ENCODE measurements at places on chromosomes 7 and 10.

DNA sequence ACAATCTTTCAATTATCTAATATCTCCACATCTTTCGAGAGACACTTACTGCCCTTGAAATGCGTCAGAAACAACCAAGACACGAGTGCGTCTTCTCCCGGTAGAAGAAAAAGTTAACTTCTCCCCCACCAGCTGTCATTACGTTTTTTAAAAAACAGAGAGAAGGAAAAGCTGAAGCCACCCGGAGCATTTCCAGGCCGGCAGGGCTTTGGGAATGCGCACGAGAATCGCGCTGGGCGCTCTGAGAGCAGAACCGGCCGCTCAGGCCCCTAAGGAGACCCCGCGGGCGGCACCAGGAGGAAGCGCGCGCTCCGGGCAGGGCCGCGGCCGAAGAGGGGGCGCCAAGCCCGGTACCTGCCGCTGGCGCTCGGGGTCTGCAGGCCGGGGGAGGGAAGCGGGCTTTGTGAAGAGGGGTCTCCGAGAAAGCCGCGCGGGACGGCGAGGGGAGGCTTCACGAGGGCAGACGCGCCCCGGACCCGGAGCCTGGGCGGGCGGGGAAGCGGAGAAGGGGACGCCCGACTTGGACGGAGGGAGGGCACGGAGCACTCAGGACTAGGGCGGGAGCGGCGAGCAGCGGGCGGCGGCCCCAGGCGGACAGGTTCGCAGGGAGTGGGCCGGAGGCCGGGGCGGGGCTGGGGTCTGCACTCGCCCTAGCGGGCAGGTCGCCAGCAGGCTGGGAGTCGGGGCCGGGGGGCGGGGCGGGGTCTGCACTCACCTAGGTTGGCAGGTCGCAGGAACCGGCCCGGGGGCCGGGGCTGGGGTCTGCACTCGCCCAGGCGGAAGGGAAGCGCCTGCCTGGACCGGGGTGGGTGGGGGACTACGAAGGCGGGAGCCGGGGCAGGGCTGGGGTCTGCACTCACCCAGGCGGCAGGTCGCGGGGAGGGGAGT, 932 bp downstream of the ESYT2 start:
- DNase-seq = peak; percentile 38

- DNase-seq = no peak
These were observed 54.9 kb downstream of the FAM171A1 start for GRCh38 chr10:15316145-15316544.

DNA sequence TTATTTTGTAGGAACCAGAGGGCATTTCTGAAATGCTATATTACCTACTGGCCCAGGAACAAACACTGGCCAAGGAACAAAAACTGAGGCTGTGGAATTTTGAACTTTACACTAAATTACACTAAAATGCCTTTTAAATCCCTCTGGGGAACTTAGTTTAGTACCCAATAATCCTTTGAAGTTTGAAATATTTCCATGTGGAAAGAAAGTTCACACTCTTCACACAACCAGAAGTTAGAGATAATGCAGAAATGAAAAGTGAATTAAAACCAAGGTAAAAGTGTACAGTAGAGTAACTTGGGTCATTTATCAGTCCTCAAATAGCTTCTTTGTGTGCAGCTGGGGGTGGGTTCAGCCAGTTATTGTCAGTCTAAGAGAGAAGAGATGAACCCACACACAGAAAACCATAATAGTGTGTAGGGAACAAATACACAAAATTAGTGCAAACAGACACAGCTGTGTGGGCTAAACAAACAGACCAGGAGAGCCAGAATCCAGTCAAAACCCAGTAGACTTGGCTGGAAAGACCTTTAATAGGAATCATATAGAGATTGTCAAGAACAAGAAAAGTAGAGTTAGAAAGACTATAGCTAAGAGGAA, 46.5 kb upstream of the DGKI start:
- no peak for DNase-seq

GRCh38 chr10:129730993-129731325, 233.1 kb downstream of the EBF3 start:
- no peak for DNase-seq

GRCh38 chr10:17138460-17139042, 8.9 kb upstream of the CUBN start:
- no peak for DNase-seq

DNA sequence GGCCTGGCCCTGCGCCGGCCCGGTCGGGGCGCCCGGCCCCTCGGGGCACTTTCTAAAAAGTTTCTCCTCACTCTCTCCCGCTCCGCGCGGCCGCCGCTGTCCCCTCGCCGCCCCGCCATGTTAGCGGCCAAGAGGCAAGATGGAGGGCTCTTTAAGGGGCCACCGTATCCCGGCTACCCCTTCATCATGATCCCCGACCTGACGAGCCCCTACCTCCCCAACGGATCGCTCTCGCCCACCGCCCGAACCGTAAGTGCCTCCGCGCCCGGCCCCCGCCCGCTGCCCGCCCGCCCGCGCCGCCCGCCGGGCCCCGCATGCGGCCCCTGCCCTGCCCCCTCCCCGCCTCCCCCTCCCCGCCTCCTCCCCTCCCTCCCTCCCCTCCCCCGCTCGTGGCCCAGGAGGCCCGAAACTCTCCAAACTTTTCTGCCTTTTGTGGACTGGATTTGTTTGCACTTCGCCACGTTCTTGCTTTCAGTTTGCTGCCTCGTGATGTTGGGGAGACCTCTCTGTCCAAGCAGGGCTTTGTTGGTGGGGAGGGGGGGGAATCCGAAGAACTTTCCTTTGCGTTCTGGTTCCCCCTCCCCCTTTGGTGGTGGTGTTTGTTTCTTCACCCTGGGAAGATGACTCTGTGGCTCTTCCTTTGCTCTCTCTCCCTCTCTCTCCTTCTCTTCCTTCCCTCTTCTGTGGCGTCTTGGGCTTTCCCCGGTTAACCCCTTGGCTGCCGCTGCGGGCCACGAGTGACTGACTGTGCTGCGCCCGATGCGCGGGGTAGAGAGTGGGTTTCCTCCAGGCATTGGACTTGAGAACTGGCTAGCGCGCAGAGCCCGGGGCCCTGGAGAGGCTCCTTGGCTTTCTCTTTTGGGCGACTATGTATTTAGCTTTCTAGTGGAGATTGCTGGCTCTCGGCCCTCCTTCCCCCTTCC, 1.6 kb downstream of the TCF7L2 start:
- peak; percentile 88 for DNase-seq

DNA sequence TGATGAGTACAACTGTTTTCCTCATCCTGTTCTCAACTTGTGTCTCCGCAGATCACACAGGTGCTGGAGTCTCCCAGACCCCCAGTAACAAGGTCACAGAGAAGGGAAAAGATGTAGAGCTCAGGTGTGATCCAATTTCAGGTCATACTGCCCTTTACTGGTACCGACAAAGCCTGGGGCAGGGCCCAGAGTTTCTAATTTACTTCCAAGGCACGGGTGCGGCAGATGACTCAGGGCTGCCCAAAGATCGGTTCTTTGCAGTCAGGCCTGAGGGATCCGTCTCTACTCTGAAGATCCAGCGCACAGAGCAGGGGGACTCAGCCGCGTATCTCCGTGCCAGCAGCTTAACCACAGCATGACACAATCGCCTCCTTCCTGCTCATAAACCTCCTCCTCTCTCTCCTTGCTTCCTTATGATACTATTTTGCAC, 126.7 kb upstream of the PRSS58 start:
- peak; percentile 96 for DNase-seq

GRCh38 chr7:91759205-91759863, 121.2 kb downstream of the MTERF1 start:
- DNase-seq = peak; percentile 33

DNA sequence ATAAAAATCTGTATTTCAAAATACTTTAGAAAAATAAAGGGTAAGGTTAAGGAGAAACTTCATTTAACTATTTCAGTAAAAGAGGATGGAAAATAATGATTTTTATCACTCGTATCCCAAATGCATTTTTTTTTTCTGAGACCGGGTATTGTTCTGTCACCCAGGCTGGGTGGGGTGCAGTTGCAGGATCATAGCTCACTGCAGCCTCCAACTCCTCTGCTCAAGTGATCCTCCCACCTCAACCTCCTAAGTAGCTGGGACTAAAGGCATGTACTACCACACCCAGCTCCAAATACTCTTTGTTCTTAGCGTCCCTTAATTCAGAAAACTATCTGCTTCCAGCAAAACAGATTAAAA, 11.8 kb downstream of the KMT2C start:
- no peak for DNase-seq

DNA sequence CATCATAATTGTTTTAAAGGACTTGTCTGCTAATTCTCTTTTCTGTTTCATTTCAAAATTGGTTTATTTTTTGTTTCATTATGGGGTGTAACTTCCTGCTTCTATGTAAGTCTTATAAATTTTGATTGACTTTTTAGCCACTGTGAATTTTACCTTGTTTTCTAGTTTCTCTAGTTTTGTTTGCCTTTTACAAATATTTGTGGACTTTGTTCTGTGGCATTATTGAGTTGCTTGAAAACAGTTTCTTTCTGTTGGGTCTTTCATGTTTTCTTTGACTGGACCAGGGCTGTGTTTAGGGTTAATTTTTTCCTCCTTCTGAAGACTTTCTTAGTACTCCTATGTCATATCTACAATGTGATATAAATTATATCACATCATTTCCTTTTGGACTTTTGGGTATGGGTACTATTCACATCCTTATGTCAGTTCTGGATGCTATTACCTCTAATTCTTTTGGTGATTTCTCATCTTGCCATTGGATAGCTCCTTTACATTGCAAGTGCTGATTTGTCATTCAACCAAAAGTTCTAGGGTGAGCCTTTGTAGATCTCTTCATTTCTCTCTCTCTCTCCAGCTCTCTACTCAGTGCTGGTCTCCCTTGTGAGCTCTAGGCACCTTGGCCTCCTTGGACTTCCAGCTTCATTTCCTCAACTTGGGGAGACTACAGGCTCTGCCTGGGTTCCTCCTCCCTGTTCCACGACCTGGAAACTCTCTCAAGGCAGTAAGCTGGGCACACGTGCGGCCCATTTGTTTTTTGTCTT, 36.9 kb downstream of the MLLT10 start:
- DNase-seq = no peak

DNA sequence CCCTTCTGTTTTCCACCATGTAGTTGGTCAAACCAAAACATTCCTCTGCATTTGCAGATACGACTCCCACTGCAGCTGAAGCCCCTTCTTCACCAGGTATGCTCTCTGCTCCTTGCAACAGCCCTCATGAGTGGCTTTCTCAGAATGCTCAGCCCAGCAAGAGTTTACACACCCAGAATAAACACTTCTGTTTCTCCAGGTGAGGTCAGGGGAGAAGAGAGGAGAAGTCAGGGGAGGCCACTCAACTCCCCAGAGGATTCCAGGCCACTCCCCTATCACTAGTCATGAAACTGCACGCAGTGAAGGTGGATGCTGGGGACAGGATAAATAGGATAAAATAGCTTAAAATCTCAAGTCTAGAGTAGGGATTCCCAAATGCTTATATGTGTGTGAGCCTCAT, 31.2 kb downstream of the CUZD1 start:
- no peak for DNase-seq

GRCh38 chr10:84059526-84059925, 79.8 kb upstream of the GHITM start:
- DNase-seq = peak; percentile 1

GRCh38 chr7:140200061-140200989, 23.5 kb upstream of the KDM7A start:
- peak; percentile 57 for DNase-seq

- DNase-seq = peak; percentile 5
These were observed 108.8 kb downstream of the ADCY1 start for GRCh38 chr7:45682836-45683555.

DNA sequence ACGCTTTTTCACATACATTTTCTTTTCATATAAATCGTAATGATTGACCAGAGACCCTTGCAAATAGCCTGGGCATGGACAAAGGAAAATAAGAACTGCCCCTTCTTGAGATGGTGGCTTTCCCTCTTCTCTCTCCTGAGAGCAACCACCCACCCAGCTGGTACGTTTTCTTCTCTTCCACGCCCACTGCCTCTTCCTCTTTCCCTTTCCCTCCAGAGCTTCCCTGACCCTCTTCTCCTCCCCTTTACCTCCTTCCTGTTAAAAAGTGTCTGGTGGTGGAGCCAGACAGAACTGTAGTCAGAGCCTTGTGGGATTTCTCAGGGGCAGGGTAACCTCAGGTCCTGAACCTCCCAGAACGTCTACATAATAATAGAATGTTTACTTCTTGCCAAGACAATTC, 23.2 kb downstream of the GPR141 start:
- no peak for DNase-seq

DNA sequence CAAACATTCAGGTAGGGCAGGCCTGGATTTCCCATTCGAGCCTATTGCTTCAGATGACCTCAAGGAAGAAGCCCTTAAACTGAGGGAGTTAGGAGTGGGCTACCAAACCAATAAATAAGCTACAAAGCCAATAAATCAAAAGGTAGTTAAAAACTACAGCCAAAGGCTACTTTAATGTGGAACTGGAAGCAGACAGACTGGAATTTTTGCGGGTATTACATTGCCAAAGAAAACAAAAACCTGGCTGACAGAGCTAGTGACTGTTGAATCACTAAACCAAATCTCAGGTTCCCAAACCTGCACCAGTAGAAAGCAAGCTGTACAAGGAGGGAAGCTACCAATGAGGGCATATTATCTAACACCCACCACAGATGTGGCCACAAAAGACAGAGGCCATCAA, 315.6 kb downstream of the GRM8 start:
- no peak for DNase-seq

DNA sequence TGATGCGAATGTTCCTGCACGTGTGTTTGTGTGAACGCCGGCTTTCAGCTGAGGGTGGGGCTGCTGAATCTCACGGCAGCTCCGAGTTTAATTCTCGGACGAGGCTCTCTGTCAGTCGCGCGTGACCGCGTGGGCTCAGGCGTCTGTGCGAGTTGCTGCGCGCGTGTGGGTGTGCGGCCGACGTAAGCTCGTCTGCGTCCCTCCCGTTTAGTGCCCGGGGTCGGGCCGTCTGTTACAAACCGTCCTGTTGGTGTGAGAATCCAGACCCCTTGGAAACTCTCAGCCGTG, 41.6 kb upstream of the CFAP46 start:
- DNase-seq = no peak

GRCh38 chr7:45703373-45703821, 129.2 kb downstream of the ADCY1 start:
- no peak for DNase-seq

DNA sequence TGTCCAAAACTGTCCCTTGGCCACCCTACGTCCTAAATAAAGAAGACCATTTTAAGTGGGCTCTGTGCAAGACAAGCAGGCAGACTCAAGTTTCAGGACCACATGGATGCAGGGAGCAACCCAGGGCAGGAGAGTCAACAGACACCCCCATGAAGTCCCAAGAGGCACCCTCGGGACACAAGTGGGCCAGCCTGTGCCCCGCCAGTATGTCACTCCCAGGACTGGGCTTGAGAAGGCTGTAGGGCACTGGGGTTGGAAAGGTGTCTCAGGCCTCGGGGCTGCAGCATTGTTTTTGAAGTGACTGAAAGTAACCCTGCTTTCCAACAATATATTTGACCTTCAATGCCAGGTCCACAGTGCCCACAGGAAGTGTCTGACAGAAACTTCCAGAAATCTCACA, 157.4 kb downstream of the TNS3 start:
- no peak for DNase-seq

- no peak for DNase-seq
These were observed 192.1 kb upstream of the MKI67 start for GRCh38 chr10:128318366-128318765.

DNA sequence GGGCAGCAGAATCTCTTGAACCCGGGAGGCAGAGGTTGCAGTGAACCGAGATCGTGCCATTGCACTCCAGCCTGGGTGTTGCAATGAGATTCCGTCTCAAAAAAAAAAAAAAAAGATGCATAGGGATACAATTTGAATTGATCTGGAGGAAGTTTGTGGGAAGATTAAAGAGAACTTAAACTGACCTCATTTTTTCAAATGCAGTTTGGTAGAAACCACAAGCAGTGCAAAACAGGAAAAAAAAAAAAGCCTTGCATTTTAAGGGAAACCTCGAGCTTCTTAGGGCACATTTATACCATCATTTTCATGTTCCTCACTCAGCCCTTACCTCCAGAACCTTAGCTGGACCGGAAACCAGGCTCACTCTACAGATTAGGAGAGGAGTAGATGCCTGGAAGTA, 2.8 kb downstream of the KCTD7 start:
- no peak for DNase-seq
